NCI-H2171 treated with DMSO at 0.1 percent for 48 hours (cell line): ENCODE measurements at places on chromosomes 1 and 21.

GRCh38 chr1:193566735-193567134, 380.3 kb upstream of the B3GALT2 start:
- DNase-seq = no peak

GRCh38 chr1:187838335-187839293, 1009.9 kb downstream of the PLA2G4A start:
- no peak for DNase-seq

GRCh38 chr1:47637111-47637685, 199.4 kb downstream of the FOXD2 start:
- no peak for DNase-seq

GRCh38 chr21:33747420-33747819, 105.1 kb downstream of the ITSN1 start:
- DNase-seq = no peak

DNA sequence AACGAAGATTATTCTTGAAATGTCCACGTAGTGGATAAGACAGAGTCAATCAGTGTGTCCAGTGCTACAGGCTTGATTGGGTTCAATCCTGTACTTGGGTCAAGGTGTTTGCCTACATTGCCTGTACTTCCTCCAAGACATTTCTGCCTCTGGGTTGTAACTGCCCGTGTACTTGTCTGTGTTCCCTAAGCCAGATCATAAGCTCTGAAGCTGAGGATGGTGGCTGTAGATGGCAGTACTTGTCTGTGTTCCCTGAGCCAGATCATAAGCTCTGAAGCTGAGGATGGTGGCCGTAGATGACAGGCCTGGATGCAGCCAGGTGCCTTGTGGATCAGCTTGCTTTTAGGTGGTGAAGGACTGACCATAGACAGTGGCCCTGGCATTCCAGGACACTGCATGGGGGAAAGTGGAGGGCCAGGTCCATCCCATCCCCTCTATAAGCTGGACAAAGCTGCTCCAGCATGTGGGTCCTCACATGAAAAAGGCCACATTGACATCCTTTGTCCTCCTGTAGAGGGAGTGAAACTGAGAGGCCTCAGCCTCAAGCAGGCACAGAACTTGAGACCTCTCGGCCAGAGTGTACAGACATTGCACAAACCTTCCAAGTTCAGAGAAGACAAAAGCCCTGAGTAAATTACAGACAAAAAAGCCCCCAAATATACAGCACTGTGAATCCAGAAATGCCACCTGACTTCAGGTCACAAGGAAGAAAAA, 2.0 kb upstream of the SRM start:
- no peak for DNase-seq

GRCh38 chr1:177145106-177146070, 19.1 kb downstream of the ASTN1 start:
- no peak for DNase-seq

GRCh38 chr1:196808529-196809235, 10.8 kb upstream of the CFHR1 start:
- DNase-seq = no peak

DNA sequence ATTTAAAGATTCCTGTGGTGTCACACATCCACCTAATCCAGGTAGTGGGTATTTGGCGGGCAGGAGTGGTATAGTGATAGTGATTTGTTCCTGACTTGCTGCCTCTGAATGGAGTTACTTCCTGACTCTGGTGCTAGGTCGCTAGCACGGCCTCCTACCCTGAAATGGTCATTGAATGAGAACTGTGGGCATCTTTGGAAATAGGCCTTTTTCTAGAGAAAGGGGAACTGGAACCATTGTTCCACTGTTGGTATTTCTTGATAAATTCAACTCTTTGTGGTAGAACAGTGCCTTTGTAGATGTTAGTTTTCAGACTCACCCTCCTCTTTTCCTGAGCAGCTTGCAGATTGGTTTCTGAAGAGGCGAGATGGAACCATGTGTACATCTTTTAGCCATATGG, 1.5 kb downstream of the QSOX1 start:
- no peak for DNase-seq

- DNase-seq = peak; percentile 5
These were observed 36.4 kb downstream of the PDC start for GRCh38 chr1:186424539-186424938.

- DNase-seq = no peak
These were observed 16.3 kb downstream of the SPATA46 start for GRCh38 chr1:162360237-162360873.

DNA sequence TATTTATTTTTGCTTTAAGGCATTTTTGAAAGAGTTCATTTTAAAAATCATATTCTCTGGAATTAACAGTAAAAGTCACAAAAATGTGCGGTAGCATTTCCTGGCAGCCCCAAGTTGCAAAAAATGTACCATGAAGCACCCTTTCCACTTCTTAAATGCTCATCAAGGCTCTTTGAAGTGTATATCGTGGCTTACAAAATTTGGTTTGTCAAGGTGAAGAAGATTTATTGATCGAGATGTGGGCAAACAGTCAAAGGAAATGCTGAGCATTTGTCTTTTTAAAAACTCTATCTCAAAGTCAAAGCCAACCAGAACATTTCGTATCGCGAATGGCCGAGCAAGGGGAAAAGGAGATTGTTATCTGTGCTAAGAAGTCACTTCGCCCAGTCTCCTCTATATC, 277.5 kb upstream of the KAZN start:
- DNase-seq = no peak

DNA sequence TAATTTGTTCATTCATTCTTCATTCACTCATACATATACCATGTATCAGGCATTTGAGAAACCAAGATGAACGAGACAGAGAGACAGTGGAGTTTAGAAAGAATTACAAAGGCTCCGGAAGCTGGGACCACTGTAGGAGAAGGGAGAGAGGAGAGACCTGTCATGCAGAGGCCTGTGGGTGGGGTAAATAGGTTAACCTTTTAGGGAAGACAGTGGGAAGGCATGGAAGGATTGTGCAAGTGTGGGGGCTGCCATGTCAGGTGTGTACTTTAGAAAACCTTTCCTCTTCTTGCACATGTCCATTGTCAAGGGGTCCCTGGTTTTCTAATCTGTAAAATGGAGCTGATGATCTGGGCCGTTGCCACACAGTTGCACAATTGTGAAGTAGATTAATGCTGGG, 44.2 kb upstream of the POU3F1 start:
- DNase-seq = no peak

GRCh38 chr1:26838474-26839338, 12.2 kb downstream of the ZDHHC18 start:
- DNase-seq = no peak

DNA sequence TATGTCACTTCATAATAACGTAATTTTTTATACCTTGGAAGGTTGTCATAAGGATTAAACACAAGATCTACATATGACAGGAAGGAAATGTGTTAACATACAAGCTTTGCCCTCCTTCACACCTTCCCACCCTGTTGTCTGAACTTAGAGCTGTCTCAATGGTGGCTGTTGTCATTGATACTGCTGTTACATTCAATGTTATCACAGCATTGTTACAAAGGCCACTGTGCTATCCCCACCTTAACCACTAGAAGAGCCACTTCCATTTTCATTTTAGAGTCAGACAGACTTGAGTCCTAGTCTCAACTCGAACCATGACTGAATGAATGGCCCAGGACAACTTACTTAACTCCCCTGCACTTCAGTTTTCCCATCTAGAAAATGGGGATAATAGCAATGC, 31.2 kb downstream of the TAS1R2 start:
- DNase-seq = no peak
